ENCODE measurements at places on chromosomes 6 and 20.

- no peak for DNase-seq
These were observed 675 bp downstream of the DSTN start for GRCh38 chr20:17570347-17571152.

DNA sequence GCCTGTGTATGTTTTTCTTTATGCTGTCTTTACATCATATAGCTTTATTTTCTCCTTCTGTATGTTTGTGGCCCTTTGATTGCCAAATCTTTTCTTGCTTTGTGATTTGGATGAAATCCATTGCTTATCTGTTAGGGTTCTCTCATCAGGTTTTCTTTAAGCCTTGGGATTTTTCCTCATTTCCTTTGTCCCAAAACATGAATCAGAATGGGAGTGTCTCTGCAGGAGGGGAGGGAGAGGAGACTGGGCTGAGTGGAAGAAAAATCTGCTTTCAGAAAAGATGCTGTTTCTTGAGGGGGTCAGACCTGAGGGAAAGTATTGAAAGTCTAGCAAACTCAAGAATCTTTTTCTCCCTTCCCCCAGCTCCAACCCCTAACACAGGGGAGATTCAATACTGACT is 758.0 kb upstream of the MMS22L start:
- no peak for DNase-seq

GRCh38 chr6:5851261-5851757 is 155.4 kb downstream of the NRN1 start:
- peak; percentile 22 for DNase-seq

DNA sequence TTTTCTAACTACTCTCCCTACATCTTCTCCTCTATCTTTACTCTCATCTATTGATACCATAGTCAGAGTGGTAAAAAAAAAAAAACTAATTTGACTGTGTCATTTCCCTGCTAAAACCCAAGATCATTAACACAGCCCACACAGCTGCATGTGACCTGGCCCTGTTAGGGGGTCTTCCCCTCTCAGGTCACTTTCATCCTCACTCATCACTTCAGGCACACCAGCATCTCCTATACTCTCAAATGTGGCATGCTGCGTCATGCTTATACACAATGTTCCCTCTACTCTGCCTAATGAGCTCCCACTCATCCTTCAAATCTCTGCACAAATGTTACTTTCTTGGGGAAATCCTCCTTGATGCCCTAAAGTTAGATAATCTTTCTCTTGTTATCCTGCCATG is 86.8 kb downstream of the CDK19 start:
- no peak for DNase-seq

DNA sequence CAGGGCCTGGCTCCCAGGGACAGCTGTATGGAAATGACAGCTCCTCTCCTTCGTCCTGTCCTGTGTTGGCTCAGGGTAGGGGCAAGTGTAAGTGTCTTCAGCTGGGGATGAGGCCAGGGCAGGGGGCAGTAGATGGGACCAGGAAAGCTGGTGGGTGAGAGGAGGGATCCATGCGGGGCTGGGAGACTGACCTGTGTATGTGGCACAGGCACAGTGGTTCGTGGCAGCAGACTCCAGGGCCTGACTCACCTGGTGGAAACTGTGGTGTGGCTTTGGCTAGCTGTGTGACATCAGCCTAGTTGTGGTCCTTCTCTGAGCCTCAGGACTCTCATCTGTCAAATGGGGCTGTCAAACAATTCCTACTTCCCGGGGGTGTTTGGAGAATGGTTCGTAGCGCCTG is 13.7 kb upstream of the SCRT2 start:
- DNase-seq: no peak

DNA sequence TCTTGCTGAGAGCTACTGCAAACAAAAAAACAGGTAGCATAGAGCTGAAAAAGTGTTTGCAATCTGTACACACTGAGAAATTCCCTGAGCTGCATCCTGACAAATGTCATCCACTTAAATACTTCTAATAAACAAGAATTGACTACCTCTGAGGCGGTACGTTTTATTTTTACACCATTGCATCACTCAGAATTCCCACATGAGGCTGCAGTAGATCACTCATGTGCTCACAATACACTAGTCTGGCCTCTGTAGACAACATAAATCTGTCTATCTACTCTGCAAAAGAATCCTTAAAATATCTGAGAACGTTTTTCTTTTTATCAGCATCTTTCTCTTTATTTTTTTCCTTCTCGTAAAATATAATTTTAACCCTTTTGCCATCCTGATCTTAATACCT is 661.4 kb downstream of the EPHA7 start:
- no peak for DNase-seq

DNA sequence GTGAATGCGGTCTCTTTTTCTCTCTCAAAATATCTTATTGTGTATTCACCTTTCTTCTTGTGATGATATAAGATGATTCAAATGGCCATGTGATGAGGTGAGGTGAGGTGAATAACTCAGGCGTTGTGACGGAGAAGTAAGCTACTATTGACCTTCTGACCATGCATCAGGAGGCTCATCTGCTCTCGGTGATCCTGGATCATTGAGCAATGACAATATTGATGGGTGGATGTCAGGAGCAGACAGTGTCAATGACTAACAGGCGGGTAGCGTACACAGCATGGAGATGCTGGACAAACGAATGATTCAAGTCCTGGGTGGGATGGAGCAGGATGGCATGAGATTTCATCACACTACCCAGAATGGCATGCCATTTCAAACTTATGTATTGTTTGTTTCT is 119.6 kb downstream of the PXDC1 start:
- no peak for DNase-seq

GRCh38 chr6:134853111-134854055 is 96.5 kb downstream of the ALDH8A1 start:
- DNase-seq: no peak

DNA sequence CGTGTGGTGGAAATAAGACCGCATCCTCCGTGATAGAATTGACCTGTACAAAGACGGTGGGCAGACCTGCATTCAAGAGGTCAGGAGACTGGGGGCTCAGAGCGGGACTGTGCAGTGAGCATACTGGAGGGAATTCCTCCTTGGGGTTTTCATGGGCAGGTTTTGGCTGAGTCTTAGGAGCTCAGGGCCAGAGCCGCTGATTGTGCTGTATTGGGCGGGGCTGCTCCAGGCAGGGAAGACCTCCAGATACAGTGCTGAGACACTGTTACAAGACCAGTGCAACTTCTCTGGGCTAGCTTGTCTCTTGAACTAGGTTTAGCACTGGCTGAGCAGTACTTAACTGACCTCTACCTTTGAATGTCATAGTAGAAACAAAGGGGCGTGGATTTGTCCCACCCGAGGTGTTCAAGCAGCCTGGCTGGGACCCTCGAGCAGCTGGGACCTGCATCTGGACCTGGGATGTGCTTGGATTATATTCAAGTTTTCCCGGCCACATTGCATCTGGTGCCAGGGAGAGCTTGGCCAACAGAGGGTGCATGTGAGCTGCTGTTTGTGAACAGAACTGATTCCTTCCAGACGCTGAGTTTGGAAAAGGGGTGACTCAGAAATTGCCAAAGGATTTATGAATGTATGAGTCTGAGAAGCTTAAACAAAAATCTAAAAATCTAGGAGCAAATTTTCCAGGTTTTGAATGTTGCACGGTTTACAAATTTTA is 33.4 kb upstream of the SLC22A1 start:
- DNase-seq: no peak

DNA sequence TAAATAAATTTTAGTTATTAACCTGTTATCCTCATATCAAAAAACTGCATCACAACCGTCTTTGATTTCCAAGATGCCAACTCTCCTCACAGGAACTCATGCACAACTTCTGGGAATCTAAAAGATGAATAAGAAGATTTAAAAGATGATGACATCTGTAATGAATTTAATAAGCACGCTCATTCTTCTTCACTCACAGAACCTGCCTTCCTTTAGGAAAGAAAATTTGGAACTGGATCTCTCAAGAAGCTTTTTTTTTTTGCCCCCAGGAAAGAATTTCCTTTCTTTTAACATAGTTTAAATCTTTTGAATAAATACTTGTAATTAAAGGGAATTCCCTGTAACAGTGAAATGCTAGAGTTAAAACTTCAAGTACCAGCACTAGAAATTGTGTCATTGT is 161.5 kb downstream of the HIVEP2 start:
- no peak for DNase-seq

DNA sequence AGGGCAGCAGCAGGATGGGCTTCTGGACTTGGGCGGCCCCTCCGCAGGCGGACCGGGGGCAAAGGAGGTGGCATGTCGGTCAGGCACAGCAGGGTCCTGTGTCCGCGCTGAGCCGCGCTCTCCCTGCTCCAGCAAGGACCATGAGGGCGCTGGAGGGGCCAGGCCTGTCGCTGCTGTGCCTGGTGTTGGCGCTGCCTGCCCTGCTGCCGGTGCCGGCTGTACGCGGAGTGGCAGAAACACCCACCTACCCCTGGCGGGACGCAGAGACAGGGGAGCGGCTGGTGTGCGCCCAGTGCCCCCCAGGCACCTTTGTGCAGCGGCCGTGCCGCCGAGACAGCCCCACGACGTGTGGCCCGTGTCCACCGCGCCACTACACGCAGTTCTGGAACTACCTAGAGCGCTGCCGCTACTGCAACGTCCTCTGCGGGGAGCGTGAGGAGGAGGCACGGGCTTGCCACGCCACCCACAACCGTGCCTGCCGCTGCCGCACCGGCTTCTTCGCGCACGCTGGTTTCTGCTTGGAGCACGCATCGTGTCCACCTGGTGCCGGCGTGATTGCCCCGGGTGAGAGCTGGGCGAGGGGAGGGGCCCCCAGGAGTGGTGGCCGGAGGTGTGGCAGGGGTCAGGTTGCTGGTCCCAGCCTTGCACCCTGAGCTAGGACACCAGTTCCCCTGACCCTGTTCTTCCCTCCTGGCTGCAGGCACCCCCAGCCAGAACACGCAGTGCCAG is at the start of gene TNFRSF6B:
TNFRSF6B (plus strand) TSS at position 25 of the 729 bp plus-strand sequence; CDS start at position 141, 116 bp downstream.
- DNase-seq: no peak

- DNase-seq: no peak
These were observed 66.0 kb upstream of the UTRN start for GRCh38 chr6:144219056-144219685.

DNA sequence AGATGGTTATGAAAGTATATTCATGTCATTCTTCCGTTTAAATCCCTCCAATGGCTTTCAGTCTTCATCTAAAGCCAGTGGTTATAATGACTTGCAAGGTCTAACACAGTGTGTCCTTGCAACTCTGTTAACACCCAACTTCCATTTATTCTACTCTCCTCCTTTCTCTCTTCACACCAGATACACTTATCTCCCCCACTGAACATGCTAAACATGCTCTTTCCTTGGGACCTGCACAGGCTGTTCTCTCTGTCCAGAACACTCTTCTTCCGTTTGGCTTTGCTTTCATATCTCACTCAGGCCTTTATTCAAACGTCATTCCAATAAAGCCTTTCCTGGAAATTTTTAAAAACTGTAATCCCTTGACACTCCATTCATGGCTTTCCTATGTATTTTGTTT is 91.5 kb downstream of the EPHA7 start:
- no peak for DNase-seq

- no peak for DNase-seq
These were observed 28.3 kb downstream of the SAYSD1 start for GRCh38 chr6:39086711-39087110.

DNA sequence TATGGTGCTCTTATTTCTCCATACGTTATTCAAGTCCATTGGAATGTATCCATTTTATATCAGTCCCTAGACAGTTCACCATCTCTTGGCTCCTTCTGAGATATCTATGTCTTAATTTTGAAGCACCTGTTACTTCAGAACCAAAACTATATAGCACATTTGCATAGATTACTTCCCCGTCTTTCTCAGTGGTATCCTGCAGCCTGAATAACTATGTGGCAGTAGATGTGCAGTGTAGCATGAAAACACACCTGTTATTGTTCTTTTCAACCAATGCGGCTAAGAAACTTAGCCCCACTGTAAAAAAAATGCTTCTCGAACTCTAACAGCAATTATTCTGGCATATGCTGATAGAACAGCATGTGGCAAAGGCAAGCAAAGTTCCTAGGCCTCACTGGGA is 1184.4 kb upstream of the ADGRB3 start:
- DNase-seq: no peak

DNA sequence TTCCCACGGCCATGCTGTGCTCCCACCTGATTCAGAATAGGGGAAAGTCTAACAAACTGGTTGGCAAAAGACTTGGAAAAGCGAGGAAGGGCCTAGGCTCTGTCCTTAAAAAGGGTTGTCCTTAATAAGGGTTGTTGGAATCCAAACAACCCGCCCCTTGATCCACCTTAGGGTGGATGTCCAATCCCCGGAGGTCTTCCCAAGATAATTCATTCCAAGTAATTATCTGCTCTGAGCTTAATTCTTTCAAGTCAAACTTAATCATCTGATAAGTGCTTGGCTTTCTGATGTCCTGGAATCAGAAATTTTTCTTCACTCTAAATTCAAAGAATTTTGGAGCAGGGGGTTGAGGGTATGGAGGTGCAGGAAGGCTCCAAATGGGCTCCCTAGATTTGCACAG is at the start of gene KHDC1L:
KHDC1L (minus strand) TSS at position 101 of the 400 bp plus-strand sequence; CDS start at position 13, 88 bp downstream.
- no peak for DNase-seq

- no peak for DNase-seq
These were observed 234.3 kb downstream of the PACRG start for GRCh38 chr6:162962093-162962492.

- no peak for DNase-seq
These were observed 68.5 kb upstream of the SRSF6 start for GRCh38 chr20:43389211-43389610.

DNA sequence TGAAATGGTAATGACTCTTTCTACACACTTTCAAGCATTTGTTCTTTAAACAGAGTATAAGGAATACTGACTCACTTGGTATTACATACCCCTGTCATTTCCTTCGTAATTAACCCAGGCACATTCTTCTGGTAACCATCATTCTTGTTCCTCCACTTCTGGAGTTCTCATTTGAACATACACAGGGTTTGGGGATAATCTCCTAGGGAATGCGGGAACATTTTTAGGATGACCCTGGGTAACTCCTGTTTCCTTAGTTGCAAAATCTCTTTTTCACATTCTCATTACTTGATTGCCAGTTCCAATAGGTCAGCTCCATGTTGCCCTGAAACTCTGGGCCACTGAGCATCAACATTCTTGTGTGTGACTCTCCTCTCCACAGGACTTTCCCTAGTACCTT is 51.5 kb upstream of the E2F3 start:
- no peak for DNase-seq

- no peak for DNase-seq
These were observed 90.4 kb downstream of the MOXD1 start for GRCh38 chr6:132310921-132311320.

- no peak for DNase-seq
These were observed 76.2 kb downstream of the LYRM2 start for GRCh38 chr6:89562093-89562973.

DNA sequence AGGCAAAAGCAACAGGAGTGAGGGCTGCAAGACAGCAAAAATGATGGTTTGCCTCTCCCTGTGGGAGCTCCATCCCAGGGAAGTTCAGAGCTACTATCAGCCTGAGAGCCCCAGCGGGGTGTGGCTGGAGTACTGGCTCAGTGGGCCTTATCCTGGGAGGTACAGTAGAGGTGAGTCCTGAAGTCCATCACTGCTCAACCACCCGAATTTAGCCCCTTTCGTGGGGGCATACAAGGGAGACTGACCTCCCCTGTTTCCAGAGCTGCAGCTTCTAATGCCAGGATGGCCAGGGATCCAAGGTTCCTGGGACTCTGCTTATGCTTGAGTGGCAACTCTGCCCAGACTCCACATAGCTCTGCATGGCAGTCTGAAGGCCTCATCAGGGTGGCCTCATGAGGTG is 617.8 kb downstream of the MMUT start:
- no peak for DNase-seq

Data from stimulated activated CD8-positive, alpha-beta memory T cell treated with anti-CD3 and anti-CD28 coated beads, Interleukin-7, amount 100 ng/mL, for 1 hour (primary cell).